ENCODE measurements at places on chromosomes 13 and 19. TPM values are rescaled to one million over a fixed set of nuclear protein-coding genes. Genes with fewer than 3 reads are reported as not detected.

- DNase-seq, result peak; percentile 42
Observed at GRCh38 chr13:110398564-110399507, 91.8 kb downstream of the COL4A2 start.

- DNase-seq, result no peak
Observed at GRCh38 chr19:41249707-41250423, 14.3 kb upstream of the HNRNPUL1 start.

- DNase-seq, result no peak
Observed at GRCh38 chr13:98941126-98941525, 36.7 kb downstream of the DOCK9 start.

The SHISA2 gene
- 100 TPM for total RNA-seq

The ZNF610 gene
- total RNA-seq, result 6.5 TPM

GRCh38 chr13:96308568-96308967 lies 218.7 kb downstream of the HS6ST3 start:
- no peak for DNase-seq

The ADPRHL1 gene
- total RNA-seq, result 1.4 TPM

- no peak for DNase-seq
Observed at GRCh38 chr13:52670726-52671125, 18.1 kb downstream of the SUGT1 start.

- no peak for DNase-seq
Observed at GRCh38 chr13:95032121-95032520, 269.1 kb downstream of the ABCC4 start.

- no peak for DNase-seq
Observed at GRCh38 chr13:111908361-111908760, 158.6 kb upstream of the SOX1 start.

GRCh38 chr13:108961542-108962125 lies 332.2 kb downstream of the MYO16 start:
- DNase-seq, result peak; percentile 11

DNA sequence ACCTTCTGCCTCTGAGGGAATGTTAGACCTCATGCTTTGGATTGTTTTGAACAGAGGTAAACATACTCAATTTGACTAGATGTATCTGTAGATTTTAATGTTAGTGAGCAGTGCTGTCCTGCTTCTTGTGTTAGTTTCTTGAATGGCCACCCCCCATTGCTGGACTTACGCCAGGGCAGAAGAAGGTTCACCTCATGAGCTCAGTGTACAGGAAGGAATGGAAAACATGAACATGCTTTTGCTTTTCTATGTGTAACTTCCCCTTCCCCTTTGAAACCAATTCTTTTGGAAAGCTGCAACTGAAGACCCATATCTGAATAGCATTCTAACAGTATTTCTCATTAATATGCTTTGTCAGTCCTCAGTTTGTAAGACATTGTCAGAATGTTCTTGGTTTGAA lies 32.3 kb downstream of the WASF3 start:
- peak; percentile 16 for DNase-seq

GRCh38 chr19:5956728-5957127 lies 21.2 kb downstream of the RANBP3 start:
- DNase-seq, result no peak
